ENCODE measurements at places on chromosomes 11 and 22.
A peak's percentile ranks its signal among the peaks of the same experiment; 100 is the strongest.

- no peak for DNase-seq
Measured at GRCh38 chr11:11963842-11964773, 44.3 kb downstream of the DKK3 start.

- DNase-seq: no peak
Measured at GRCh38 chr11:12001186-12001585, 7.2 kb downstream of the DKK3 start.

DNA sequence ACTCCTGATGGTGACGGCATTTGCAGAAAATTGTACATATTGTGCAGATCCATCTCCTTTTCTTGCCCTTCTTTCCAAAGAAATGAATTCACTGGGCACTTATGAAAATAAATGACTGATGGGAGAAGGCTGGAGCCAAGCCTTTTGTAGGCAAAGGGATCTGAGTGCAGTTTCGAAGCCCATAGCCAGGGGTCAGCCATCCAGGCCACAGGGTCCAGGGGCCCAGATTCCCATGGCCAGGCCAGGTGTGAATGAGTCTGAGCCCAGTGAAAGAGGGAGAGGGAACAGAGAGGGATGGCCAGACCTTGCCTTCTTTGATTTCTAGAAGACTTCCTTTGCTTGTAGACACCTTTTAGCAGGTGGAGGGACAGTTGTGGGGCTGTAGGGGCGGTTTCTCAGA is 209.1 kb downstream of the KIRREL3 start:
- DNase-seq: no peak

- DNase-seq: no peak
Measured at GRCh38 chr11:116533186-116533825, 239.5 kb downstream of the BUD13 start.

DNA sequence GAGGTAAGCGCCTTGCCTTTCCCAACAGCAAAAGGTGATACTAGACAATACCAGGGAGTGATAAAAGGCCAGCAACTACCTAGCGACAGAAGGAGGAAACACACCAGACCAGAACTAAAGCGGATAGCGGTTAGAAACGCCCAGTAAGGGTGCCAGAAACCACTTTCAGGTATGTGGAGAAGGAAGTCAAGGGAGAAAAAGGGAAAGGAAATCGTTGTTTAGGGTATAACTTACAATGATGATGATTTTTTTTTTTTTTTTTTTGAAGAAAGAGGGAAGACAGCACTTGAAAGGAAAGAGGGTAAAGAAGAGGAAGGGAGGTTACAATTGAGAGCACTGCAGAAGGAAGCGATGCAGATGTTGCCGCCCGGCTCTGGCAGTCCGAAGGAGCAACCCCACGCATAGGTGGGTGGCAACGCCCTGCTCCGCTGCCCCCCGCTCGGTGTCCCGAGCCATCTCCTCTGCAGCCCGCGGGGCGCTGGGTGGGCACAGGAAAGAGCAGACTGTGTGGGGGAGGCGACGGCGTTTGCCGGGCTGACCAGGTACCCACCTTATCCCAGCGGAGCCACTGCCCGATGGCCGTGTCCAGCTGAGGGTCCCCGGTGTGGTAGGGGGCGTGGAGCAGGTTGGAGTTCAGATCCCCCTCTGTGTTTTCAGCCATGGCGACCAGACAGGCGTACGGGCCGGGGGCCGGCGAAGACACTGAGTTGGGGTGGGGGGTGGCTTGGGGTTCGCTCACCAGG is 561 bp downstream of the PGM2L1 start:
- DNase-seq: peak; percentile 59

DNA sequence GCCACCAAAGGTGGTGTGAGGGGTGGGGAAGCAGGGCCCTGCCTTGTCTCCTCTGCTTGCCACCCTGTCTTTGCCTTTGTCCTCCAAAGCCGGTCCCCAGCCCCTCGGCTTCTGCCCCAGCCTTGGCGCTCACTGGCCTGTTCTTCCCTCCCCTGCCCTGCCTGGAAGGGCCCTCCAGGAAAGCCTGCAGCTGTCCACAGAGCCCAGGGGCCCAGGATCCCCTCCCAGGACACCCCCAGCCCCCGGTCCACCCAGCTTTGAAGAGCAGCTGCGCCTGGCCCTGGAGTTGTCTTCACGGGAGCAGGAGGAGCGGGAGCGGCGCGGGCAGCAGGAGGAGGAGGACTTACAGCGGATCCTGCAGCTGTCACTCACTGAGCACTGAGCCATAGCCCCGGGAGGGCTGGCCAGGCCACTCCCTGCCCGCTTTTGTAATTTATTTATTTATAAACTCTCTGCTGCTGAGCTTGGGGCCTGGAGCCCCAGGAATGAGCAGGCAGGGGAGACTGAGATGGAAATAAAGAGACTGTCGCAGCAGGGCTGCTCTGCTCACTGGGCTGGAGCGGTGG is 1.3 kb upstream of the SSH3 start:
- no peak for DNase-seq

DNA sequence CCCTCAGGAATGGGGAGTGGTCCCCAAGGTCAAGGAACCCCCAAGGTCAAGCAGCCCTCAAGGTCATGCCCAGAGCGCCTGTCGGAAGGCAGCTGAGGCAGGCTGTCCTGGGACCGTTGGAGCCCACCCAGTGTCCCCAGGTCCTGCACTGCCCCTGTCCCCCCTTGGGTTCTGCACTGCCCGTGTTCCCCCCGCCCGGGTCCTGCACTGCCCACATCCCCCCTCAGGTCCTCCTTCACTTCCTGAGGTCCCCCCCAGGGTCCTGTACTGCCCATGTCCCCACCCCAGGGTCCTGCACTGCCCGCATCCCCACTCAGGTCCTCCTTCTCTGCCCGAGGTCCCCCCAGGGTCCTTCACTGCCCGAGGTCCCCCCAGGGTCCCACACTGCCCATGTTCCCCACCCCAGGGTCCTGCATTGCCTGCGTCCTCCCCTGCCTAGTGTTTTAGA is 1073.0 kb downstream of the BRD1 start:
- DNase-seq: no peak

- DNase-seq: peak; percentile 73
Measured at GRCh38 chr11:13868710-13869397, 93.7 kb upstream of the SPON1 start.

- peak; percentile 39 for DNase-seq
Measured at GRCh38 chr11:61752117-61752924, at the start of gene MYRF. MYRF (plus strand) TSS chr11:61752636; CDS start chr11:61752745, 109 bp downstream.

DNA sequence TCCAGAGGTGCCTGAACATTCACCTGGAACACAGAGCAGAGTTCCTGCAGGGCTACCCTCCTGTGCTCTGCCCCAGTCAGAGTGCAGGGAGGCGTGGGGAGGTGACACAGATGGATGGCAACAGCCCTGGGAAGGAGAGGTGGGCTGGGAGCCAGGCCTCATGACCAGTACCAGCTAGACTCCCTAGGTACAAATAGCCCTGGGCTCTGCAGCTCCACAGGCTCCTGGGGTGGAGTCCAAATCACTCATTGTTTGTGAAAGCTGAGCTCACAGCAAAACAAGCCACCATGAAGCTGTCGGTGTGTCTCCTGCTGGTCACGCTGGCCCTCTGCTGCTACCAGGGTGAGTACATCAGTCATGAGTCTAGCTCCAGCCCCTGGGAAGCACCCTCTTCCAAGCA is at the start of gene SCGB1D2:
Gene SCGB1D2, plus strand, starts transcription at position 219 of the 400 bp plus-strand sequence. Its CDS starts 69 bp downstream, at position 288.
- no peak for DNase-seq

GRCh38 chr22:25482868-25483639 is 81.4 kb upstream of the GRK3 start:
- DNase-seq: no peak

DNA sequence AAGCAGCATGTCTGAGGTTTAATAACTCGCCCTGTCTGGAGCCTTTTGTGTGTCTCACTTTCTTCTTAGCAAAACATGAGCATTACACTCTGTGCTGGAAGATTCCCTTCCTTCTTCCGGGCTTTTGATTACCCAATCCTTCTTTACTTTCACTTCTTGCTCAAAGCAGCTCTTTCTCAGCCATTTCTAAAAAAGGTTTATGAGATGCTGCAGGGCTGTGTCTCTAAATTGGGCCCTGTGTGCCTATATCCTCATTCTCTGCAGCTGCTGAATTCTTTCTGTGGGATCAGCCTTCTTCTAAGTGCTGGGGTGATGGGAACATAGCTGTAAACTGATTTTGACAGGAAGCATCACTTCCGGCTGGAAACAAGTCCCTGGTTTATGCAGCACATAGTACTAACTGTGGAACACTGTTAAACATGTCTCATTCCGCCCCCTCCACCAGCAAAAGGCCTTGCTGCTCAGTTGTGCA is 71.8 kb downstream of the PIWIL4 start:
- no peak for DNase-seq

DNA sequence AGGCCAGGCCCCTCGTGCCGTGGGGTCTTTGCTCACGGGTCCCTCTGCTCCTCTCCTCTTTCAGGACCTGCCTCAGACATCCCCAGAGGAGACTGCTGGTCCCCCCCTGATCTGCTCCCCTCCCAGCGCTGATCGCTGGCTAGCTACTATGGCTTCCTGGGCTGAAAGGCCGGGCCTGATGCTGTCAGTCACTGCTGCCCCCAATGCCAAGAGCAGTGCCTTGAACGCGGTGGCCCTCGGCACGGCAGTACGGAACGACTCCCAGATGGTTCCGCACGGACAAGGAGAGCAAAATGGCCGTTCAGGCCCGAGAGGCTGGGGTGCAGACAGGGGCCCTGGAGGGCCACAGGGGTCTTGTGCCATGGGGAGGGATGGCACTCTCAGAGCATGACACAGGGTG is 21.5 kb downstream of the SULT4A1 start:
- no peak for DNase-seq

DNA sequence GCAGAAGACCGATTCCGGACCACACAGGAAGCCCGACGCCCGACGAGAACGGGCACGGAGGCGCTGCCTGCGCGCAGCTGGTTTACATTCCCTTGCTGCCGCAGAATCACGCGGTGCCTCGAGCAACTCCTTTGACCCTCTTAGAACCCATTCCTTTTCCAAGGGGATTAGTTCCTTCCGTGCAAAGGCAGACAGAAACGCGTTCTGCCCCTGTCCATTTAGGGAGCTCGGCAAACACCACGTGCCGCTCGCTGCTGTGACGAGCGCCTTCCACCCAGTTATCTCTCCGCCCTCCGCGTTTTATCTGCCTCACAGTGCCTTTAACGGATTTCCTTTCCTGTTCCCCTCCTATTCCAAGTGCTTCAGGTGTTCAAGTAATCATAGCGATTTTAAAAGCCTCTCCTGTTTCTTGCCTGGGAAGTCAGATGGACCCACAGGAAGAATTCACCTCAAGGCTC is 24.1 kb upstream of the MICAL3 start:
- no peak for DNase-seq

Measured in naive thymus-derived CD8-positive, alpha-beta T cell (primary cell).